IPS DF 6.9 (cell line): ENCODE measurements at places on chromosomes 16 and 17.

GRCh38 chr16:30478766-30479478, 6.4 kb downstream of the ITGAL start:
- no peak for DNase-seq

- DNase-seq = no peak
Observed at GRCh38 chr17:76797241-76797840, 59.4 kb downstream of the MFSD11 start.

DNA sequence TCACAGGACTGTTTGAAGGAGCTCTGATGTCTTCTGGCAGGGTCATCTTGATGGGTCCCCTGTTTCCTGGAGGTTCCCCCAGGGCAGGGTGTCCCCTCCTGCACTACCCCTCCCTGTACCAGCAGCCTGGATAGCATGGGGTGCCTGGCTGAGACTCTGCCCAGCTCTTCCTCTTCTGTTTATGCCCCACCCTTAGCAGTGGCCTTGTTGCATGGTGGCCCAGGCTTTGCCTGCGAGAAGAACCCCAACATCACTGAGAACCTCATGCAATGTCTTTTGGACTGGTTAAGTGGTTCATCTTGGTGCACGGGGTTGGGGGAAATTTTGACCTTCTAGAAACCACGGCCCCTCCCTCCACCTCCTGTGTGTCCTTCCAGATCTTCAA, 121.8 kb downstream of the IRX3 start:
- no peak for DNase-seq

DNA sequence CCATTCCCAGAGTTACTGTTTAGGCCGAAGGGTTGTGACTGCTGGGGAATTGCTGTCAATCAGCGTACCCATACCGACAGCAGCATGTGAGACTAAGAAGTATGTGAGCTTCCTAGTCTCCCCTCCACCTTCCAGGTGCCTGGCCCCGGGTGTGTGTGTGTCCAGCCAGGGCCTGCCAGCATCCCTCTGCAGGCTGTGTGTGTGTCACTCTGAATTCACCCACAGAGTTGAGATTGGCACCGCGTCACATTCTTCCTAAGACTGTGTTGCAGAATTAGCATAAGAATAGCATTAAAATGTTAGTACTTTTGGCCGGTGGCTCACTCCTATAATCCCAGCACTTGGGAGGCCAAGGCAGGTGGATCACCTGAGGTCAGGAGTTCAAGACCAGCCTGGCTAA, 31.8 kb downstream of the PRMT7 start:
- no peak for DNase-seq

- DNase-seq = no peak
Observed at GRCh38 chr17:6608321-6608720, 32.2 kb downstream of the KIAA0753 start.

DNA sequence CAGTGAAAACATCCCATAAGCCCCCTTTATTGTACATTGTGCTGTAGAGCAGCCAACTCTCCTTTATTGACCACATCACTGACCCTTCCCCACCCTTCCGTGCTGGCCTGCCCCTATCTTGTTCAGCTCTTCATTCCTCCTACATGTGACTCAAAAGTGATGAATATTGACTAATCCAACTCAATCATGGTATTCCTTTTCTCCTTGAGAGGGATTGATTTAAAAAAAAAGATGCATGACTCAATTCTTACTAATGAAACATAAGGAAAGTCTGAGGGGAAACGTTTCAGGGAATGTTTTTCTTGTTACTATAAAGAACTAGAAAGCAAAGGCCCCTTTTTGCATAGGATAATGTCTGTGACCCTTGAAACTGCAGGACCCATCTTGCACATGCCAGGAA, 125.2 kb upstream of the SOX9 start:
- no peak for DNase-seq
